Spleen (tissue), 13 donors: ENCODE measurements at places on chromosomes 1 and 21. TPM values are rescaled to one million over a fixed set of nuclear protein-coding genes. Genes with fewer than 3 reads are reported as not detected.

SLC1A7 gene
- not detected for total RNA-seq

GRCh38 chr1:201098992-201099677, 13.1 kb downstream of the CACNA1S start:
- DNase-seq = no peak

- no peak for DNase-seq
Observed at GRCh38 chr1:155801149-155801548, 55.9 kb downstream of the GON4L start.

CASQ2 gene
- 0.33 TPM for total RNA-seq

GRCh38 chr1:61797045-61797755, 54.9 kb downstream of the PATJ start:
- no peak for DNase-seq

ERICH3 gene
- 0.39 TPM for total RNA-seq
